Airway epithelial cell (primary cell): ENCODE measurements at places on chromosomes 3 and 15. TPM values are rescaled to one million over a fixed set of nuclear protein-coding genes. Genes with fewer than 3 reads are reported as not detected.

Gene SH2D7
- total RNA-seq: not detected in 2 replicates

Gene FETUB
- 1.2 and 2.8 TPM in 2 replicates for total RNA-seq

Gene TAMM41
- total RNA-seq: 16.9 and 20.1 TPM in 2 replicates

Gene C3orf62
- 0.51 and 2.7 TPM in 2 replicates for total RNA-seq

Gene PIK3CB
- total RNA-seq: 9.4 and 12.8 TPM in 2 replicates

Gene SPINK8
- not detected in 2 replicates for total RNA-seq

Gene FBXL22
- total RNA-seq: 0.14 and 5.7 TPM in 2 replicates

Gene MTHFS
- 18.0 and 19.8 TPM in 2 replicates for total RNA-seq

Gene PXYLP1
- 4.4 and 6.4 TPM in 2 replicates for total RNA-seq

Gene KBTBD13
- total RNA-seq: not detected in 2 replicates

Gene TRANK1
- 0.60 and 0.78 TPM in 2 replicates for total RNA-seq

Gene BCL6
- total RNA-seq: 7.1 and 13.8 TPM in 2 replicates

Gene YEATS2
- total RNA-seq: 28.3 and 29.5 TPM in 2 replicates

Gene ECE2
- not detected in 2 replicates for total RNA-seq
